CD4-positive, alpha-beta T cell treated with Interleukin-4 for 1 hour (primary cell): ENCODE measurements at places on chromosomes 7 and 10.

DNA sequence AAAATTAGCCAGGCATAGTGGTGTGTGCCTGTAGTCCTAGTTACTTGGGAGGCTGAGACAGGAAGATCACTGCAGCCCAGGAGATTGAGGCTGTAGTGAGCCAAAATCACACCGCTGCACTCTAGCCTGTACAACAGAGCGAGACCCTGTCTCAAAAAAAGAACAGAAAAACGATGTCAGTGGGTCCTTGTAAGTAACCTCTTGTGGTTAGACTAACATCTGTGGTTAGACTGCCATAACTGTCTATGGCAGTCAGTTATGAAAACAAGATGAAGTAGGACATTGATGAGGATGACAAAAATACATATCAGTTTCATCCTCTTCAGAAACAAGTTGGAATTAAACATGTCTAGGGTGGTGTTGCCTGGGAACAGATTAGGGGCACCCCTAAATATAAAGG is 53.3 kb downstream of the AKAP9 start:
- no peak for DNase-seq

- DNase-seq = no peak
These were observed 60.8 kb upstream of the SMNDC1 start for GRCh38 chr10:110365356-110366143.

GRCh38 chr10:13106387-13107045 is 6.6 kb downstream of the OPTN start:
- DNase-seq = no peak

- no peak for DNase-seq
These were observed 94.1 kb downstream of the GRM8 start for GRCh38 chr7:127158659-127159058.

GRCh38 chr7:78398576-78398975 is 600.0 kb downstream of the PHTF2 start:
- DNase-seq = no peak

GRCh38 chr7:157903296-157903695 is 566.5 kb downstream of the DNAJB6 start:
- DNase-seq = no peak
